ENCODE measurements at places on chromosomes 2 and 18.

GRCh38 chr2:42382144-42382543, 21.1 kb upstream of the COX7A2L start:
- no peak for DNase-seq

GRCh38 chr2:47088371-47089082, 66.6 kb downstream of the STPG4 start:
- DNase-seq = peak; percentile 47

DNA sequence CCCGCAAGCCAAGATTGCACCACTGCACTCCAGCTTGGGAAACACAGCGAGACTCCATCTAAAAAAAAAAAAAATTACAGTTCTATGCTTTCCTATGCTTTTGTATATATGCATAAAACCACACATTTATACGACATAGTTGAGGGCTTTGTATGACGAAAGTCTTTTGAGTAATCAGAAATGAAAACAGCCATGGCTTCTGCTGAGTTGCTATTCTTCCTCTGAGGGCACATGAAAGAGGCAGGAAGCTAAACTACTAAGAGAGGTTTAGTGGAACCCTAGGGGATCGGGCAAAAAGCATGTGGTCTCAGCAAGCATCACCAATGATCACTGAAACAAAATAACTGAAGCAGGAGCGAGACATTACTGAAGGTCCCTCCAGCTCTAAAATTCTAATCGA, 99.6 kb downstream of the ZAP70 start:
- DNase-seq = no peak

- no peak for DNase-seq
Observed at GRCh38 chr2:170456914-170457313, 258.2 kb upstream of the SP5 start.

GRCh38 chr2:197254776-197255530, 55.6 kb downstream of the ANKRD44 start:
- no peak for DNase-seq

DNA sequence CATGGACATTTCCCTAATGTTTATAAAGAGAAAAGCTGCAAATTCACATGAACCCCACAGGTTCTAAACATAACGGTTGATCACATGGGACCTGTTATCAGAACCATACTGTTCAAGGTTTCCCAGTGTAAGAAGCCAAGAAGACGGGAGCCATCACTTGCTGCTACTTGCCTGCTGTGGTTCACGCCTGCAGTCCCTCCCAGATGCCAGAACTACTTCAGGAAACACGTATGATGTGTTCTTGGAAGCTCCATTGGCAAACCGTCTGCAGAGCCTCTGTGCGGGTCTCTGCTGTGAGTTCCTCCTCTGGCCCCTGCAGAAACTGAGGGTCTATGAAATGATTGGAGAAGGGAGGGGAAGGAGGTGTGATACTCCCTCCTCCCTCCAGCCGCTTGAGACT, 75.2 kb downstream of the CABLES1 start:
- DNase-seq = no peak

GRCh38 chr2:240319221-240319854, 116.1 kb upstream of the GPC1 start:
- no peak for DNase-seq

DNA sequence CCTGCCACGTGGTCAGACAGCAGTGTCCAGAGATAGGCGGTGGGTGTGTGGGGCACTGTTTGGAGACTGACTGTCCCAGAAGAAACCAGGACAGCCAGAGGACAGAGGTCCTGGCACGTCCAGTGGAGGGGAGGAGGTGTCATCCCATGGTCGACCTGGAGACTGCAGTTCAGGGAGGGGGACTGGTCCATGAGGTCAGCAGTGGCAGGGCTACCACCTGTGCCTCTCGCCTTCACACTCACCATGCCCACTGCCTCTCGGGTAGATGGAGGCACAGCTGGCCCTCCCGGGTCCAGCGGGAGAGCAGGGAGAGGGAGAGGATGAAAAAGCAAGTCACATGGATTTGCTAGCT, 53.9 kb downstream of the INHBB start:
- no peak for DNase-seq

- no peak for DNase-seq
Observed at GRCh38 chr2:226142463-226142862, 657.2 kb downstream of the IRS1 start.

- peak; percentile 16 for DNase-seq
Observed at GRCh38 chr18:59139291-59139614, 431 bp upstream of the SEC11C start.

DNA sequence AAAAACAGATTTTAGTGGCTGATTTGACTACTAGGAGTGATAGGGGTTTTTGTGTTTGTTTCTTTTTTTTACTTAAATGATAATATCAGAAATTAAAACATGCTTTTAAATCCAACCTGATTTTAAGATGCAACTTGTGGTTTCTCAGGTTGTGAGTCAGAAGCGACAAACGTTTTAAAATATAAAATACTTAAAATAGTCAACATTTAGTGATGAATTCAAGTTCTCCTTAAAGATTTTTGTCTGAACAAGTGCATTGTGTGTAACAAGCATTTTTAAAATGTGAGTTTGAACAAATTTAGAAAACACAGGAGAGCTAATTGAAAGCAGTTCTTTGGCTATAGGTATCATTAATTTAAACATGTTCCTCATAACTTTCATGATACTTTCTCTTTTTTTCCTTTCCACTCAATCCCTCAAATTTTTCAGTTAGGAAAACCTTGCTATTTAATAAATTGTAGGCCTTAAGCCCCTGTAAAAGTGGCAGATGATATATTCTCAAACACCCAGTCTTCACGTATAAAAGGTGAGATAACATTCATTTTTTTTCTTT, 3.6 kb downstream of the TBR1 start:
- DNase-seq = no peak

GRCh38 chr18:79335833-79336360, 59.8 kb upstream of the NFATC1 start:
- DNase-seq = no peak

DNA sequence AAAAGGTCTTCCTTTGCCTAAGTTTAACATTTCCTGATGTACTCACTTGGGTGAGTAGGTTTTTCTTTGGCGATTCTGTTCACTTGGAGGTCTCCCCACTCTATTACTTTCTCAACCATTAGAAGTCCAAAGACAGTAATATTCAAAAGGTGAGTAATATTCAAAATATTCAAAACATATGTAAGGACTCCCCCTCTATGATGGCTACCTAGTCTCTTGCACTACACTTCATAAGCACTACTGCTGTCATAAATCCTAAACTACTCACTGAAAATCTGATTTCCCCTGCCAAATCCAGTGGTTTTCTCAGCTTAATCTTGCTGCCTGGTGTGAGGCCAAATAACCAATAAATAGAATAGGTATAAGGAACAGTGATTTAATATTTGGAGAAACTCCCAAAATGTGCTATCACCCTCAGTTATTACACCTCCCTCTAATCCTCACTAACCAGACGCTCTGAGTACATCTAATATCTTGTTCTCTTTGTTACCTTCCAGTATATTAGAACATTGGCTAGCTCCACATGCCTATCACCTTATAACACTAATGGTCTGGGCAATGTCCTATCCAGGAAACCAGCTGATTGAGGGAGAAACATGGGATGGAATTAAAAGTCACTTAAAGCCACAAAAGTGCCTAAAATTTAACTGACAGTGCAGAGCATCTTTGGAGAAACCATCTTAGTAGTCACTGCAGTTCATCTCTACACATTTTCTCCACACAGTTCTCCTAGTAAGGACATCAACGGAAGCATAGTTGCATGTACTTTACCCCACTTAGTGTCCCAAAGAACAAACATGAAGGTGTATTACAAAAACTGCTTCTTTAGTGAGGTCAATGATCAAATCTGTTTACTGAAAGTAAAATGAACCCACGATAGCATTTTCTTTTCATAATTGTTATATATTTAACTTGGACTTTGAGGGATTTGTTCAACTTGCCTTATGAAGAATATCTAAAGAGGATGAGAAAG, 54.8 kb downstream of the MBD2 start:
- no peak for DNase-seq

DNA sequence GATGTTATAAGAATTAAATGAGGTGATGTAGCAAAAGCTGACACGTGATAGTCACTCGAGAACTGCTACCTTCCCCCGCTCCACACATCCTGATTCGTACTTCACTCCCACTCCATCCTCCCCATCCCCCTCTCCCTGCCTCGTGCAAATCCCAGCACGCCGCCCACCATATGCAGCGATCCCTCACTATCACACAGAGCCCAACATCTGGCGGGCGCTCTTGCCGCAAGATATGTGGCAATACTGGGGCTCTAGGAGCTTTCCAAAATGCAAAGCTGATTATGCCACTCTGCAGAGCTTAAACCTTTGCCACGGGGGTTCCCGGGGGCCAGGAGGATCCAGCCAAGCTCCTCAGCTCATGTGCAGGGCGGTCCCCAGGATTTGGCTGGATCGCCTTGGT, 37.4 kb downstream of the DNMT3A start:
- no peak for DNase-seq

DNA sequence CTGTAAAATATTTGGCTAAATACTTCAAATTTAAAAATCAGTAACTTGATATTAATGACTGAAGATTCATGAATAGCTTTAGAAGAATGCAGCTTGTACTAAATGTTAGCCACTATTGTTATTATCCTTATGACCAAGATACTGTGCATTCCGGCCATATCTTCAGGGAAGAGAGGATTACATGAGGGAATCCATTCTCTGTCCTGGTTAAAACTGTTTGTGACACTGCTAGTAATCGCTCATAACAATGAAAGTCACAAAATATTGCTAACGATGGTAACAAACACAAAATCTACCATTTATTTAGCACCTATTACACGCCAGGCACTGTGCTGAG, 217.7 kb downstream of the PRKCE start:
- no peak for DNase-seq

DNA sequence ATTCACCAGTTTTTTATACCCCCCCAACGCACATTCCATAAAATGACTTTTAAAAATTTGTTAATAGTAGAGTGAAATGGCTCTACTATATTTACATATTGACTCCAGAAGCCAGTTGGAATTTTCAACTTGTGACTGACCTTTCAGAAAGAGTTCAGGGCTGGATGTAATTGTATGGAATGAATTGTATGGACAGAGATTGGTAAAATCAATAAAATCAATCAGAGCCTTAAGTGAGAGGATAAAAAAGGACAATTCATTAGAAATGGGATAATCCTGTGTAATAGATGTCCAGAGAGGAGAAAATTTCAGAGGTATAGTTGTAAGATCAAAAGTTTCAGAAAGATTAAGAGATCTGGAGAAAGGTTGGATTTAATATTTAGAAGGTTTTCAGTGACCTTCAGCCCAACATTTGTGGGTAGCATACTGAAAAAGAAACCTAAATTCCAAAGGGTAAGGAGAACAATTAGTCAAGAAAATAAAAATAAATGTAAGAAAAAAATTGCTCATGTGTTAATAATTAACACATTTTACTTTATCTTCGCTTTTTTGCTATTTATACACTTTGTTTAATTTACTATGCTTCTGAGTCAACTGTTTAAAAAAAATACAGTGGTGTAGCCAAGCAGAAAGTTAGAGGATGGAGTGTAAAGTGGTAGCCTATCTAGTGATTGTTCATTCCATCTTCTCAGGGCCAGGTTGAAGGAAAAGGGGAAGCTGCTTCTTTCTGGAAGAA, 385.4 kb upstream of the TMEFF2 start:
- DNase-seq = no peak

GRCh38 chr2:241304039-241304670, 11.3 kb downstream of the HDLBP start:
- no peak for DNase-seq

- no peak for DNase-seq
Observed at GRCh38 chr2:71503837-71504236, 50.5 kb downstream of the DYSF start.

GRCh38 chr2:65198737-65199136, 28.9 kb upstream of the ACTR2 start:
- DNase-seq = no peak

- DNase-seq = peak; percentile 6
Observed at GRCh38 chr18:70781860-70782453, 493.1 kb downstream of the SOCS6 start.

GRCh38 chr2:167383610-167384194, 495.4 kb downstream of the XIRP2 start:
- no peak for DNase-seq

- no peak for DNase-seq
Observed at GRCh38 chr2:29281916-29282247, 166.7 kb downstream of the CLIP4 start.

- no peak for DNase-seq
Observed at GRCh38 chr2:113867571-113867970, 22.3 kb upstream of the ACTR3 start.

- DNase-seq = no peak
Observed at GRCh38 chr2:241268306-241268705, 47.2 kb downstream of the HDLBP start.

GRCh38 chr2:17966798-17967197, 88.3 kb downstream of the KCNS3 start:
- DNase-seq = no peak

DNA sequence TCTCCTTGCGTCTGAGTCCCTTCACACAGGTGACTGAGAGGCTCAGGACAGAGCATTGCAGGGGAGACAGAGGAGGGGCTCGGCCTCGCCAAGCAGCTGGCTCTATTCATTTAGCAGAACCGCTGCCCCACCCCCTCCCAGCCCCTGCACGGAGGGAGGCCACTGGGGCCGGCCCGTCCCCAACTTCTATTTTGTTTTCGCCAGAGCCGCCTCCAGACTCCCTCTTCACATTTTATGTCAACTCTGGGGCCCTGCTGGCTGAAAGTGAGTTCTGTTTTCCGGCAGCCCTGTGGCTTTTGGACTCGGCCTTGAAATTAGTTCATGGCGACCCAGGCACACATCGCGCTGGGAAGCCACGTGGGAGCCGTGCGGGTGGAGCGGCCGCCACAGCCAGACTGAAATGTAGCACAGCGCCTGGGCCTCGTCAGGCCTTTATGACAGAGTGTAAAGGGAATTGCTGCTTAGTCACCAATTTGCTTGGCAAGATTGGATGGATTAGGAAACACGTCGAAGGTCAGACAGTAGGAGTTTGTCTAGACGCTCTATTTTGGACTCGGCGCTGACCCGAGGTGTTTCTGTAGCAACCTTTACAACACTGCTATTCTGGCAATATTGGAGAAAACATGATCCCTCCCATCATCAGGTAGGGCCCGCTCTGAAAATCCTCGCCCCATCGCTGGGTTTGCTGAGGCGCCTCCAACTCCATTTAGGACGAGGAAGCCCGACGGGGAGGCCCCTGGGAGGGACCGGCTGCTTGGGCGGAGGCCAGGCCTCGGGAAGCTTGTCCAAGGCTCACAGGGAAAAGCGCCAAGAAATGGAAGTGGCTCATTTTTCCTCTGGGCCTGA, 90.7 kb upstream of the CTDP1 start:
- peak; percentile 78 for DNase-seq

Measured in forelimb muscle (tissue), 1 donor.